Dermis microvascular lymphatic vessel endothelial cell (primary cell): ENCODE measurements at places on chromosomes 1 and 21.

GRCh38 chr21:45899317-45900033 is 82.1 kb upstream of the COL6A1 start:
- no peak for DNase-seq

GRCh38 chr1:15354580-15354965 is 55.1 kb upstream of the EFHD2 start:
- DNase-seq: no peak

DNA sequence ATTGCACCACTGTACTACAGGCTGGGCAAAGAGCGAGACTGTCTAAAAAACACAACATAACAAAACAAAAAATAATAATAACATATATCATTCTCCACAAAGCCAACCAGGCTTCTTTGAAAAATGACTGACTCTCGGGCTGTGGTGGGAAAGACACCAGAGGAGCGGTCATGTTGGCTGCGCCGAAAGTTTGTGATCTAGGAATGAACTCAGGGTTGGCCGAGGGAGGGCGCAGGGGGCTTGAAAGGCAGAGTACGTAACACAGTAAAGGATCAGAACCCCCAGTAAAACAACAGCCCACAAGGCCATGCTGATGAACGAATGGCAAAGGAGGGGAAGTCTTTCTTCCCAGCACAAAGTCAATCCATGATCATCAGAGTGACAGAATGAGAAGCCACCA is 4.7 kb downstream of the SLC35E2B start:
- no peak for DNase-seq

DNA sequence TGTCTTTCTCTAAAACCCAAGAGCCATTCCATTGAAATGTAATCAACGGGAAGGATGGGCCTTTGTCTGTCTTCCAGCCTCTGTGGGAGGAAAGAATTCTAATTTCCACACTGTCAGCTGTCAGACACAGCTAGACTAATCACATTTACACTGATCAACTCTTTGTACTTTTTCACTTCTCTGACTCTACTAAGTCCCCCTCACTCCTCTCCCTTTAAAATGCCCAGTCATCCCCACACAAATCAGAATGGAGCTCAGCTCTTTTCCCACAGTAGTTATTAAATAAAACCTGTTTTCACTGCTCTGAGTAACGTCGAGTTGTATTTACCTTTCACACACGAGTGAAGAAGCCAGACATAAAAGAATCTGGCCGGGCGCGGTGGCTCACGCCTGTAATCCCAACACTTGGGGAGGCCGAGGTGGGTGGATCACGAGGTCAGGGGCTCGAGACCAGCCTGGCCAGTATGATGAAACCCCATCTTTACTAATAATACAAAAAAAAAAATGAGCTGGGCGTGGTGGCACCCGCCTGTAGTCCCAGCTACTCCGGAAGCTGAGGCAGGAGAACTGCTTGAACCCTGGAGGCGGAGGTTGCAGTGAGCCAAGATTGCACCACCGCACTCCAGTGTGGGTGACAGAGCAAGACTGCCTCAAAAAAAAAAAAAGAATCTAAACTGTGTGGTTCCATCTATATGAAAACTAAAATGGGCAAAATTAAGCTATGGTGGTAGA is 13.3 kb downstream of the ZBTB8OS start:
- DNase-seq: no peak

DNA sequence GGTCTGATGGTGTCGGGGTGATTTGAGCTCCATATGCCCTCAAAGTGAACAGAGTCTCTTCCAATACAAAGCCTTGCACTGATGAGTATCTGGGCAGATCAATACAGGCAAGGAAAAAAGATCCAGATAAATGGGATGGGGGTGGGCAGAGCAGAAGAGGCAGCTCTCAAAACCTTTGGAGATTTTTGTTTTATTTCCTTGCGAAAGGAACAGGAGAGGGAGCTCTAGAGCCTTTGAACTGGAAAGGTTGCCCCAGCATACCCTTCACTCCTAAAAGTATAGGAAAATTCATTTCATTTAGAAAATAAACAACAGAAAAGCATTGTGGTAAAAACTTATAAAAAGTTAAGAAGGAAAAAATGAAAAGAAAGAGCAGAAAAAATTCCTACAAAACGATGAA is 31.4 kb upstream of the OLIG2 start:
- peak; percentile 12 for DNase-seq

DNA sequence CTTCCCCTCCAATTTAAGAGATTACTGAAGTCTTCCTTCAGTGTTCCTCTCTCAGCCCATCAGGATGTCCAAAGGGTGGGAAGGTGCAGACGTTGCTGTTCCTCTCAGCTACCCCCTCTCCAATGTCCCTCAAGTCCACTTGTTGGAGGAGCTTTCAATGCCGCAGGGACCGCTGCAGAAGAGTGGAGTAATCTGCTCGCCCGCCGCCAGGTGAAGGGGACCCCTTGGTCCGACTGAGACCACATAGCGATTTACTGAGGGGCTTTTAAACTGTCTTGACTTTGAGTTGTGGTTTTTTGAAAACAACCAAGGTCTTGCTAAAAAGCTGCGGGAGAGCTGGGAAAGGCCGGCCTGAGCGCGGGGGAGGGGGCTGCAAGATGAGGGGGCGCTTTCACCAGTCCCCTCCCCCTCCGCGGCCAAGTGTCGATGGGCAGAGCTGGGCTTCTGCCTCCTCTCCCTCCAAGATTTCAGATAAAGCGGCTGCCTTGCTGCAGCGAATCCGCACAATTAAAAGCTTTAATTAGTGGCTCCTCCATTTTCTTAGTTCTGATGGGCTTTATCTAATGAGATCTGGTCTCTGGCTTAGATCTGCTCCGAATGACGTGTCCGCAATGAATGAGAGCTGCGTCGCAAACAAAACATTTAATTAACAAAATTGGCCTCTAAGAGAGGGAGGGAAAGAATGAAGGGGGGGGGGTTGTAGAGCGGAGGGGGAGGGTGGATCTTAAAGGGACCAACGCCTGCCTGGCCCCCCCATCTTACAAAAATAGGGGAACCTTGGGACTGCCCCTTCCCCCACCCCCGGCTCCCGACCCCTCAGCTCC is 5.9 kb downstream of the LMO4 start:
- DNase-seq: peak; percentile 17

- DNase-seq: no peak
Measured at GRCh38 chr21:29295066-29295650, 3.6 kb upstream of the BACH1 start.

- DNase-seq: no peak
Measured at GRCh38 chr1:234175363-234175762, 197.9 kb upstream of the COA6 start.

DNA sequence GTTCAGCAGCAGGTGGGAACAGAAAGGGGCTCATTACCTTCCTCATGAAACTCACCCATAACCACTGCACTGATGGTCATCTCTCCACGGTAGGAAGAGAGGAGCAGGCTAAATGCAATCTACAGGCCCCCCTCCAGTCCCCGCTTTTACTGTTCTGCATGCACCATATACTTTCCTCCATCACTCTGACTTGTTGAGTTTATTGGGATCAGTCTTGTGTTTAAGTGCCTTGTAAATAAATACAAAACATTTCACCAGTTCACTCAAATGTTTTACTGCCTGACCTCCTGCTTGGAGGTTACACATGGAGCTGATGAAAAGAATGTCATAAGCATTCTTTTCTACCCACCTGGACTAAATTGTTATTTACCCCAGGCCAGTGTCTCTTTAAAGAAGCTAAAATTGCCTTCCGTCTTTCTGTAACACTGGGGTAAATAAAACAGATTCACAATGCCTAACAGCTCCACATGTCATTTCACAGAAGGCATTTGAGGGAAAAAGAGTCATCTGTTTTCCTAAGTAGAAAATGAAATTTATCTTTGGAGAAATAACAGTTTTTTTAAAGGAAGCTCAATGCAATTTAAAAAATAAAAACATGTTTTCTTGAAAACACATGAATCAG is 30.7 kb downstream of the PTPN14 start:
- no peak for DNase-seq

DNA sequence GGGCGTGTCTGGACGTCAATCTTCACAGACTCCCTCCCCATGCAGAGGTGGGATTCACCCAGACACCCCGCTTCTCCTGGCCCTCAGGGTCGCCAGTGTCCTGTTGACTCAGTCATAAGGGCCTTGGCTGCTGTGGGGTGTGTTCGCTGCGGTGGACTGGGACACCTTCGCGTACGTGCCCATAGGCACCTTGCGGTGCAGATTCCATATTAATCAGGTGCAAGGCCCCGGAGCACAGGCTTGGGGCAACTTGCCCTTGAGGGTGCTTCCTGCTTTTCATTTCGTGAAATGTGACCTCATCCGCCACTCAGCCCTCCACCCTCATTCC is 398 bp upstream of the SLC30A10 start:
- DNase-seq: no peak

- DNase-seq: no peak
Measured at GRCh38 chr1:35432231-35432630, 125.0 kb downstream of the KIAA0319L start.

- no peak for DNase-seq
Measured at GRCh38 chr21:30340714-30341573, 3.5 kb upstream of the KRTAP27-1 start.

- DNase-seq: no peak
Measured at GRCh38 chr1:101704895-101705294, 291.8 kb downstream of the OLFM3 start.

DNA sequence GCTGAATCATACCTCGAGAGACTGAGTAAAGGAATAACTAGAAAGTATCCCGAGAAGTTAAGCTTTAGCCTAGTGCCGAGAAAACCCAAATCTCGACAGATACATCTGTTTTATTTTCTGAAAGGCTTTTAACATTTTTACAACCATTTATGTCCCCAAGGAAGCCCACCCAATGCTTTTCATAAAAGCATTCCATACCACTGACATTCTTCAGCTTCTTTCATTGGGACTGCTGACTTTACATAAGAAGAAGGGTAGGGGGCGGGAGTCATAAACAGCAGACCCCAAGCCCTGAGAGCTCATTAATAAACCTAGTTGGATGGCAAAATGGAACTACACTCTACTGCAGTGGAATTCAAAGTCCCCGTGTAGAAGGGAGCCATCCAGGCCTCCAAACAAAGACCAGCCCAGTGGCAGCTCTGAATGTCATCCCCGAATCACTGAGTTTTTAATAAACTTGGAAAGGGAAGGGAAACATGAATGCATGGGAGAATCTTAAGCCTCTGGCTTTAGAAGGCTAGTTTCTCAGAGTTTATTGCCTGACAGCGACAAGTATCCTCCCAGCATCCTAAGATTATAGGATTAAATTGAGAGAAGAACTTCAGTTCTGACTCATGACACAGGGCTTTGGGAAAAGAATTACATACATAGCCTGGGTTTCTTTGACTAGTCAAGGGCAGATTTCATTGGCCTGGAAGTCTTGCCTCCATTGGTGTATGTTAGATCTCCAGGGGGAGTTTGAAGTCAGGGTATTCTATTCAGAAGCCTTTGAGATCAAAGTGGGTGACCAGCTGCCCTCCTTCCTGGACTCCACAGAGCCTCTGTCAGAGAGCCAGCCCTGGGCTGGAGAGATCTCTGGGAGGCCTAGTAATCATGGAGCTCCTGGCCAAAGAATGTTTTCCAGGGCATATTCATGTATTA is 3.7 kb downstream of the ATF3 start:
- DNase-seq: no peak

GRCh38 chr1:30522031-30523004 is 201.1 kb downstream of the MATN1 start:
- no peak for DNase-seq

DNA sequence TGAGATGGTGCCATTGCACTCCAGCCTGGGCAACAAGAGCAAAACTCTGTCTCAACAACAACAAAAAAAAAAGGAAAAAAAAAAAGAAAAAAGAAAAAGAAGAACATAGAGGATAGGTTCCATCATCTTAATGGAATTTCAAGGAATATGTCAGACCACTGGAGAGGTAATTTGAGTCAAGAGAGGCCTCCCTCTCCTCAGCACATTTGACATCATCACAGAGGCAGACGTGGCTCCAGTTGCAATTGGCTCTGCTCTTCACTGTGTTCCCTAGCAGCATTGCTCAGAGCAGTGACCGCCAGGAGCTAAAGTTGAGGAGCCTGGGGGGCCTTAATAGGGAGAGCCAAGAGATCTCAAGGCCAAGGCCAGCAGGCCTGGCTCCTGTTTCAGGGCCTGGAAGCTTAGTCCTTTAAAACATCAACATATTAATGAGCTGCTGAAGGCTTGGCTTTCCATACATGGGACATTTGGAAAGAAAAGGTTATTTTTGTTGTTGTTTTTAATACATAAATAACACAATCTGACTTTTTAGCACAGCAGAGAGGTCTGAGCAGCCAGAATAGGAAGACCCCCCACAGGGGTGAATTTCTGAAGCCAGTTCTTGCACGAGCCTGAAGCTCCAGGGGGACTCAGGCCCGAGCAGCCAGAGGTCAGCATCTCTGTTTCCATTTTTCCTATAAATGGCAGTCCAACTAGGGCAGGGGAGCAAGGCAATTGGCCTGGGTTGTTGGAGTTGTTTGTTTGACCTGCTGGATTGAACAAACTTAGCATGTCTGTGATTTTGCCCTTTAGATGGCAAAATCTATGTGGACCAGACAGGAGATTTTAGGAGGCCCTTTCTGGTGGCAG is 118.3 kb upstream of the FGGY start:
- DNase-seq: no peak

DNA sequence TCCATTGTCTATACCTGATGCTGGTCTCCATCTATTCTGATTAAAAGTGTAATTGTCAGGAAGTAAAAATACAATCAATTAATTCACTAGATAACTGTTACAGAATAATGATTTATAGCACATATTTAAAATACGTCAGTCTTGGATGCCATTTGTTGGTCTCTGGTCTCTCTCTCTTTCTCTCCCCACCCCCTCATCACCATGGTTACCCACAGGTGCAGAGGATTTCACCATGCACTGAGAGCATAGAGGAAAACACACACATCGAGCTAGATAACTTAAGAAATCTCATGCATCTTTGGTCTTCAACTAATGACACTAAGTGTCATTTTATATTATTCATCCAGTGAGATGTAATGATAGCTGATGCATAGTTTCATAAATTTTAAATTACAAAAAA is 33.4 kb downstream of the LRRC53 start:
- DNase-seq: no peak

DNA sequence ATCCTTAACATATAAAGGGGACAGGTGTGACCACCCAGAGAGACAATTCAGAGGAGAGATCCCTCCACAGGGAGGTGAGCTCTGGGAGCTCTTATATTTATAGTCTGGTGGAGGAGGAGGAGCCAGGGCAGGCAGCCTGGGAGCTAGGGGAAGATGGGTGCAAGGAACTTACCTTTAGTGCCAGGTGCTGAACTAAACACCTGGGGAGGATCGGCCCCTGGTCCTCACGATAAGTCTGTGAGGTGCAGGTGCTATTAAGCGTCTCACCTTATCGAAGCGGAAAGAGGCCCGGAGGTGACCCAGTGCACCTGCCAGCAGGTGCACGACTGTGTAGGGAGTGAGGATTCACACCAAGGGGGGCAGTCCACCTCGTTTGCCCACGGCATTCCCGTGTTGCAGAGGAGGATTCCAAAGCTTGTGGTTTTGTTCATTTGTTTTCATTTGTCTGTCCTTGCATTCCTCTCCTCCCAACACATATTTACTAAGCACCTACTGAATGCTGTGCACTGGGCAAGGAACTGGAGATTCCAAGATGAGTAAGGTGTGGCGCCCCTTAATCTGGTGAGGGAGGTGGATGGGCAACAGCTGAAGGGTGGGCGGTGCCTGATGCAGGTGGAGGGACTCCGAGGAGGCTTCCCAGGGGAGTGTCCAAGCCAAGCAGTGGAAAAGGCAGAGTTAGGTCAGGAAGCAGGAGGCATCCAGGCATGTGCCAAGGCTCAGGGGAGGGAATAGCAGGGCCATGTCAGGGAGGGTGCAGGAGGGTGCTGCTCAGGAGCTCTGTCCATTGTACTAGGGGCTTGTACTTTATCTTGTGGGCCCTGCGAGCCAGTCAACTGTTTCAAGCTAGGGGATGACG is 11.5 kb downstream of the ARHGEF10L start:
- no peak for DNase-seq

GRCh38 chr21:16588433-16588860 is 858.7 kb downstream of the USP25 start:
- DNase-seq: peak; percentile 79
